ENCODE measurements at places on chromosomes 1 and 21.

- peak; percentile 99 for DNase-seq
Observed at GRCh38 chr1:20486457-20487235, 636 bp upstream of the CAMK2N1 start.

GRCh38 chr1:164876398-164877116, 317.6 kb downstream of the PBX1 start:
- DNase-seq: no peak

DNA sequence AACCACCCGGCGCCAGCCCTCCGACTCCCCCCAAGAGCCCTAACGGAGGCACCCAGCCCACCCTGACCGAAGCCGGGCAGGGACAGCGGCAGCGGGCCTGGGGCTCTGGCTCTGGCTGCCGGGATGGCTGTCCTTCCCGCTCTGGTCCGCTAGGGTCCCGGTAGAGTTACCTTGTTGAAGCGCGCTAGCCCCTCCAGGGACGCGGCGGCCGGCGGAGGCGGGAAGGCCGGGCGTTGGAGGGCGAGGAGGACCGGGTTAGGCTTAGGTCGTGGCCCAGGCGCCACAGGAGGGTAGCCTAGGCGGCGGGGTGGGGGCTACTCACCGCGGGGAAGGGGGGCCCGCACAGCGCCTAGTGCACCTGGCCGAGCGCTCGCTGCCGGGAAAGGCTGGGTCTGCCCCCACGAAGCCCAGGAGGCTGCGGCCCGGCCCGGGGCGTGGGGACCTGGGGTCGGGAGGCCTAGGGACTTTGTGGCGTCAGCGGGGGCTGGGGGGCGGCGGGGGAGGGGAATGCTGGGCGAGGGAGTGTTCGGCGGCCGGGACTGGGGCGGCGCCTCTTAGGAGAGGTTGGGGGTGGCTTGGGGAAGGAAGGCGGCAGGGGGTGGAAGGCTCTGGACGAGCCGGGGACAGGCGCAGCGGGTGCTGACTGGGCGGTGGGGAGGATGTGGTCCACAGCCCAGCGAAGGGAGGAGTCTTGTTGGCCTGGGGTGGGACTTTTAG, at the start of gene TRIM17:
Gene TRIM17, minus strand, starts transcription at position 645 of the 717 bp plus-strand sequence. CDS start 1,789 bp downstream, outside the sequence.
- DNase-seq: peak; percentile 42

- no peak for DNase-seq
Observed at GRCh38 chr21:39386899-39387298, 38.0 kb upstream of the HMGN1 start.

DNA sequence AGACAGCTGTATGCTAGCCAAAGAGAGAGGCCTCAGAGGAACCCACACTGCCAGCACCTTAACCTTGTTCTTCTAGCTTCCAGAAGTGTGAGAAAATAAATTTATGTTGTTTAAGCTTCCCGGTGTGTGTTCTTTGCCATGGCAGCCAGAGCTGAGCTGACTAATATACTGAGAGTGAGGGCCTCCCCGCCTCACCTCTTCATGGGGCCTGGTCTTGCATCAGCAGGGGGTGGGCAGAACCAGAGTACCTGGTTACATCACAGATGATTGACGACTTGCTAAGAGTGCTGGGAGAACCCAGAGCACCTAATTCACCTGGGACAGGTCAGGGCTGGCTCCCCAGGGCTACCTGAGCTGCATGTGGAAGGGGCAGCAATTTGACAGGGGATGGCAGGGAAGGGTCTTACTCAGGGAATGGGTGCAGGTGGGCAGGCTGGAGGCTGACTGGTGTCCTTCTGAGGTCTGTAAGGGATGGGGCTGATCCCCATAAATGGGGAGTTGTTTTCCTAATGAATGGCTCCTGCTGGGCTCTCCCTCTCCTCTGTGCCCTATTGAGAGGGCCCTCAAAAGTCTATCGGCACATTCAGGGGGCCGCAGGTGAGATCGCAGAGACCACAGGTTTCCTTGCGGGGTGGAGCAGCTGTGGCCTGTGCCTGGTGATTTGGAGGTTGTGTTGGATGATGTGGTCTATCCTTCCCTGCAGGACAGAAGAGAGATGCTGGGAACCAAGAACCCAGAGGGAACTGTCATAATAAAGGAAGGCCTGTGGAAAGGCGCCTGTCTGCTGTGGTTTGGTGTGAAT, 60.6 kb upstream of the ETV3 start:
- DNase-seq: no peak

DNA sequence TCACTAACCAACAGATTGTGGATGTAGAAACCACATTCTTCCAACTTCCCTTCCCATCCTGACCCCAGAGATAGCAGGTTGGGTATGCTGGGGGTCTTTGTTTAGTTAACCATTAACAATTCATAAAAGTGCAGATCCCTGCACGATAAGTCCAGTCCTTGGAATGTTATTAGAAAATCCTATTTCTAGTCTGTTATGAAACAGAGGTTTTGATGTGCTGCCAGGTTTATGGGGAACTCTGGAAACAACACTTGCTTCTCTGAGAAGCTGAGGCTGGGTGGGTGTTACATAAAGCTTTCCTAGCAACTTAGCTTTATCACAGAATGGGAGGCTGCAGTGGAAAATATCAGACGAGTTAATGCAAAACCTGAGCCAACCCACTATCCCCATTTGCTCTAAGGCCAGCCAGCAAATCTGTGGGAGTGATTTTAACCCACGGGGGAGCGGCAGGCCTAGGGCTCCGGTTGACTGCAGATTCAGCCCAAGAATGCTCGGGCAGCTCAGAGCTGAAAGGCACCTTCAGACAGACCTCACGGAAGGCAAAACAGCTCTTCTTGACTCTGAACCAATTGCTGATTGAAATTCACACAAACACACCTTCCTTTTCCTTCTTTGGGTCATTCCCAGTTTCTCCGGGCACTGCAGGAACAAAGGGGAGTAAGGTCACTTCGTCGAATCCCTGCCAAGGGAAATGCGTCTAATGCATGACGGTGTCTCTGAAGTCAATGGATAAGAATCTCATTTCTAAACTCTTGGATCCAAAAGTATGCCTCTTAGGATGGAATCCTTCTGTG, 111.7 kb upstream of the IRF2BP2 start:
- DNase-seq: no peak
